ENCODE measurements at places on chromosomes 5 and 9. TPM values are rescaled to one million over a fixed set of nuclear protein-coding genes. Genes with fewer than 3 reads are reported as not detected.

MYMK gene
- total RNA-seq = not detected

FRMD3 gene
- total RNA-seq = 2.6 TPM

CARD9 gene
- 0.95 TPM for total RNA-seq

PCDHB9 gene
- total RNA-seq = 0.03 TPM

OTP gene
- total RNA-seq = 0.19 TPM

ARID3C gene
- not detected for total RNA-seq

GAPT gene
- not detected for total RNA-seq

SLC6A19 gene
- total RNA-seq = not detected

DOCK8 gene
- 0.72 TPM for total RNA-seq

Data from A549 treated with RU486 at 1 μM for 4 hours (cell line).